ENCODE measurements at places on chromosomes 5 and 9.

DNA sequence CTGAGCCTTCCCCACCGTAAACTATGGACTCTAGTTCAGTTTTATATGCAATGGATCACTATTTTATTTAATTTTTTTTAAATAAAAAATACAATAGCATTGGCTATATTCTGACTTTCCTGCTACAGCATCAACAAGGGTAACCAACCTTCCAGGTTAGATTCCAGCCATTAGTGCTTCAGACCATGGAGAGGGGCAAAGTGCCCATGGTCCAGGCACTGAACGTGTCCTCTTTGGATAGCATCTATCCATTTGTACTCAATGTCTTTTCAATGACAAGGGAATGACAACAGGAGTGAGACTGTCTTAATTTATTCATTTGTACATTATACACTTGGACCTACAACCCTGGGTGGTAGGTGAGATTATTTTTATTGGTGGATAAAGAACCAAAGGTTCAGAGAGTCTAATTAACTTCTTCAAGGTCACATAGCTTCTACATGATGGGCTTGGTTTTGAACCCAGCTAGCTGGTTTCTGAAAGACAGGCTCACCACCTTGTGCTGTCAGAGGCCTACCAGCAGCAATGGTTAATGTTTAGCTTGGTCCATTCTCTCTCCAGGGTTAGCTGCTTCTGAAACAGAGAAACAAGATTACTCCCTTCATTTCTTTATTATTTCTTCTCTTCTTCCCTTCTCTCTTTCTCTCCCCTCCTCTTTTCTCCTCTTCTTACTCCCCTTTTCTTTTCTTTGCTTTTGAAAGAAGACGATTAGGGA lies 11.5 kb downstream of the TMEM171 start:
- DNase-seq, result no peak

DNA sequence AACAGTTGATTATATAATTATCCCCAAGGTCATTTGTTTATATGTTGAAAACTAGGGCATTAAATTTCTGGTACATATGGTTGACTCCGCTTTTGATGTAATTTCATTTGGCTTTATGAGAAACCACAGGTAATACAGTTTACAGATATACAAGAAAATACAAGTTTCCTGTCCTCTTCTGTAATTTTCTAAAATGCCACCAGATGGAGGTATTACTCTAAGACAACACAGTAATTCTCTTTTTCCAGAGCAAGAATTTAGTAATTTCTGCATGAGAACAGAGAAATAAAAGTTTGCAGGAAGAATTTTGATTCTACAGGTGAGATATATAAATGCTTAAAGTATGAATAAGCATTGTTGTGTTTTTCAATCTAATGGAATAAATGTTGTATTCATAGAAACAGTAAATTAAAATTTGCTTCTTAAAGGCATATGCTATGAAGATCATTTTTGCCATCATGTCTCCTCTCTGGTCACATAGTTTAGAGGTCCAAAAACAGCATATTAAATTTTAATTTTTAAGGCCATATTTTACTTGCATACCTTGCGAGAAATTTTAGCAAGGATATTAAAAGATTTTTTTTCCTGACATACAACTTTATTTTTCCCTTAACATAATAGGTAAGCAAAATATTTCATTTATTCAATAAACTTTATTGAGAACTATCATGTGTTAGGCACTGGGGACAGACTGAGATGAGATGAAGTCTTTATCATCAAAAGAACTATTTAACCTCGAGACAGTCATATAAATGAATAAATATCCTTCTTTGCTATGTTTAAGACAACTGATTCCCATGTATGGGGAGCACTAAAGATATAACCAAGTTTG lies 22.7 kb downstream of the CHD1 start:
- no peak for DNase-seq

GRCh38 chr5:87243161-87243844 lies 24.4 kb upstream of the RASA1 start:
- DNase-seq, result no peak

DNA sequence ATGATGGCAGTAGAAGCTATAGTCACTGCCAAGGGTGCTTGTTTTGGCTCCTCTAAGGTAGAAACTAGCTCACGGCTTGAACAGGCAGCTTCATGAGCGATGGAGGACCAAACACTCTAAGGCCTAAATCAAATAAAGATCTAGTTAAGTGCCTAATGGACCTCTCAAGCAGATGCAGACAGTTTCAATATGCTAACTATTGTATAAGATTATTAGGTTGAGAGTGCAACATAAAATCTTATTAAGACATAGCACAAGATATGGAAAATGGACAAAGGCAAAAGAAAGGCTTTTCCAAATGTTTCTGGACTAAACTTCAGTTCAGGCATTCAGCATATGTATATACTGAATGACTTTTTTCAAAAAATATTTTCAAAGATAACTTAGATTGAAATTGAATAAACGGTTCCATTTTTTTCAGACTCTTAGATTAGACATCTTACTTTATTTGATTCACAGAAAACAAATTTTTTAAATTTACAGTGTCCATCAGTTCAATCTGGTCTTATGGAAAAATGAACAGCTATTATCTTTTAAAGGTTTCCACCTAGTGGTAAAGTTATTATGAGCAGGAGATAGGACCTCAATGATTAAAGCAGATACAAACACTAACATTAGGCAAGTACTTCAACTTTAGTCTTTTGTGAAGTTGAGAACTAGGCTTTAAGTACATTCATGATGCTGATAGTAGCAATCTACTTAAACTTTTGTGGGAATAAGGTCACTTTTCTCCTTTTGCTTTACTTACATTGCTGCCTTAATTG lies 1167.7 kb downstream of the MAT2B start:
- DNase-seq, result no peak

- no peak for DNase-seq
Observed at GRCh38 chr5:82327941-82328340, 49.8 kb upstream of the RPS23 start.

- no peak for DNase-seq
Observed at GRCh38 chr5:63081402-63081801, 502.8 kb downstream of the LRRC70 start.

GRCh38 chr5:82334085-82334692 lies 56.0 kb upstream of the RPS23 start:
- DNase-seq, result no peak

GRCh38 chr5:67808340-67808739 lies 407.2 kb upstream of the PIK3R1 start:
- DNase-seq, result no peak

DNA sequence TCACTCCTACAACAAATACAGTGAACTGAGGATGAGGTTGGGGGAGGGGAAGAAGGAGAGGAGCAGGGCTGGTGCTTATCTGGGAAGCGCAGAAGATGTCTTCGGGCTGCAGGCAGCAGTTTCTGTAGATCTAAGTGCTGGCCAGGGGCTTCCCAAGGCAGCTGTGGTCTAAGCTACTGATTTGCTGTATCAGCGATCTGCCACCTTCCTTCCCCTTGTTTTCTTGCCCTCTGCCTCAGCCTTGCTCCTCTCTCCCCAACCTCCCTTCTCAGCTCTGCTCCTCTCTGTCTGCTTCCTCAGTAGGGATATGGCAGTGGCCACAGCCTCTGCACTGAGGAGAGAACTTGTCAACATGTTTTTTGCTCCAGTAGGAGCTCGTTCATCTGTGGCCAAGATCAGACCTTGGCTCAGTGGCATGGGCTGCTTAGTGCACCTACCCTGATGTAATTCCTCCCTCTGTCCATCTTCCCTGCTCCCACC lies 42.8 kb upstream of the IL6ST start:
- DNase-seq, result no peak

DNA sequence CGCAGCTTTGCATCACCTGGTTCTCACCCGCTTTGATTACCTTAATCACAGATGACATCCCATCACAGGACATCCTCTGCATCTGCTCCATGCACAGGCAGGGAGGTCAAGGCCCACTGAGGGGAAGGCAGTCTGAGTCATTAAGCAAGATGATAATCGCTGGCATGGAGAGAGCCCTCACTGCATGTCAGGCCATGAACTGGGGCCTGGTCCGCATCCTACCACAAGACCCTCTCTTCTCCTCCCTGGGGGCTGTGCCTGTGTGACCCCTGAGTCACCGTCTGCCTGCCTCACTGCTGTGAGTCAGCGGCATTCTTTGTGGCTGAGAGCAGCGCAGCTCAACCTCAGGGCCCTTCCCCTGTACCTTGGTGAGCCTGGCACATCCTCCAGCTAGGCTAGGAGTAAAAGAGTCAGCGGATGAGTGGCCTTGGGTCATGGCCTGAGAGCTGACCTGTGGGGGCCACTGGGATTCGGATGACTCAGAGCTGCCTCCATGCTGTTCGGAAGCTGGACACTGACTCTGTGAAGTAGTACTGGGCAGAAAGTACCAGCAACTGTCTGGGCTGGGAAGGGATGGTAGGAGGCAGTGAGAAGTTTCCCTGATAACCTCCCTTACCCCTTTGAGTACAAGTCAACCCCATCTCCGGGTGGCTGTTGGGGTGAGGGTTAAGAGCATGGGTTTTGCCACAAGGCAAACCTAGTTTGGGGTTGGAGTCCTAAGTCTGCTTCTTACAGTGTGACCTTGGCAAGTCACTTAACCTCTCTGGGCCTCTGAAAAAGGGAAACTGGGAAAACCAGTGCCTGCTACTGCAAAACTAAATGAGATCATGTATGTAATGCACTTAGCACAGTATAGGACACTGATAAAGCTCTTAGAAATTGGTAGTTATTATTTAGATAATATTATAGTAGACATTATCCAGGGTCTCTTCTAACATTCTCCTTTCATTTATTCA lies 14.6 kb upstream of the ARSI start:
- DNase-seq, result no peak
